ENCODE measurements at places on chromosomes 13 and 19.

GRCh38 chr13:43273362-43273761, 250.0 kb downstream of the DNAJC15 start:
- no peak overlapping the region for H3K27ac ChIP-seq
- no peak for DNase-seq
- peaks cover 39% of the 10 kb centered on the region for H3K27me3 ChIP-seq
- no peak overlapping the region for H3K4me3 ChIP-seq
- H3K36me3 ChIP-seq, result no peaks in the 10 kb centered on the region

DNA sequence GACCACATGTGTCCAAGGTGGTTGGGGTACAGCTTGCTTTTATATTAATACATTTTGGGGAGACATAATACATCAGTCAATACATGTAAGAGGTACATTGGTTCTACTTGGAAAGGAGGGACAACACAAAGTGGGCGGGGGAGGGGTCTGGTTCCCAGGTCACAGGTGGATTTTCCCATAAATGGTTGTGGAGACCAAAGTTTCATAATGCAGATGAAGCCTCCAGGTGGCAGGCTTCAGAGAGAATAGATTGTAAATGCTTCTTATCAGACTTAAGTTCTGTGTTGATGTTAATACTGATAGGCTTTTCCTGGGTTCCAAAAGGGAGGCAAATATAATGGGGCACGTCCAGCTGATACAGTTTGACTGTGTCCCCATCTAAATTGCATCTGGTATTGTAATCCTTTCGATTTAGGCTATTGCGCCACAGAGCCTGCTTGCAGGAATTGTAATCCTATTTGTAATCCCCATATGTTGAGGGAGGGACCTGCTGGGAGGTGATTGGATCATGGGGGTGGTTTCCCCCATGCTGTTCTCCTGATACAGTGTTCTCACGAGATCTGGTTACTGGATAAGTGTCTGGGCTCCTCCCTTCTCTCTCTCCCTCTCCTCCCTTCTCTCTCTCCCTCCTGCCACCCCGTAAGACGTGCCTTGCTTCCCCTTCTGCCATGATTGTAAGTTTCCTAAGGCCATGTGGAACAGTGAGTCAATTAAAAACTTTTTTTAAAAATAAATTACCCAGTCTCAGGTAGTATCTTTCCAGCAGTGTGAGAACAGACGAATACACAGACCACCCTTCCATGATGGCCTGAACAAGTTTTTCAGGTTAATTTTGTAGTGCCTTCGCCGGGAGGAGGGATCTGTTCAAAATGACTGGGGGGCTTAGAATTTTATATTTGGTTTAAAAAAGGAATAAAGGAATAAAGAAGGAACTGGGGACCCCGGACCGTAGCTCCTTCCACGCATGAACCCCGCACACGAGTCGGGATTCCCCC, 44.9 kb downstream of the ZNF823 start:
- no peak overlapping the region for H3K27ac ChIP-seq
- peaks cover 39% of the 10 kb centered on the region for H3K27me3 ChIP-seq
- H3K4me3 ChIP-seq, result peak overlapping the region; percentile 95
- DNase-seq, result no peak
- peaks cover 6% of the 10 kb centered on the region for H3K4me1 ChIP-seq

- H3K4me1 ChIP-seq, result peaks cover 2% of the 10 kb centered on the region
- DNase-seq, result no peak
- no peak overlapping the region for H3K27ac ChIP-seq
- peaks cover 9% of the 10 kb centered on the region for H3K36me3 ChIP-seq
- no peak overlapping the region for H3K4me3 ChIP-seq
Measured at GRCh38 chr13:48695776-48696175, 42.0 kb downstream of the CYSLTR2 start.

GRCh38 chr19:46431824-46432223, 3.1 kb upstream of the PNMA8C start:
- H3K4me3 ChIP-seq, result no peak overlapping the region
- H3K4me1 ChIP-seq, result peaks cover 23% of the 10 kb centered on the region
- no peak overlapping the region for H3K27ac ChIP-seq
- peaks cover 3% of the 10 kb centered on the region for H3K36me3 ChIP-seq

GRCh38 chr19:41697198-41697855, 9.3 kb upstream of the CEACAM7 start:
- H3K4me3 ChIP-seq, result no peak overlapping the region
- H3K36me3 ChIP-seq, result peaks cover 4% of the 10 kb centered on the region
- DNase-seq, result no peak
- H3K27me3 ChIP-seq, result peaks cover 67% of the 10 kb centered on the region
- H3K27ac ChIP-seq, result no peak overlapping the region
- peaks cover 2% of the 10 kb centered on the region for H3K4me1 ChIP-seq

- H3K4me3 ChIP-seq, result no peak overlapping the region
- no peaks in the 10 kb centered on the region for H3K27me3 ChIP-seq
- H3K4me1 ChIP-seq, result peaks cover 5% of the 10 kb centered on the region
- DNase-seq, result no peak
Measured at GRCh38 chr13:24900507-24900906, 136.5 kb downstream of the RNF17 start.

DNA sequence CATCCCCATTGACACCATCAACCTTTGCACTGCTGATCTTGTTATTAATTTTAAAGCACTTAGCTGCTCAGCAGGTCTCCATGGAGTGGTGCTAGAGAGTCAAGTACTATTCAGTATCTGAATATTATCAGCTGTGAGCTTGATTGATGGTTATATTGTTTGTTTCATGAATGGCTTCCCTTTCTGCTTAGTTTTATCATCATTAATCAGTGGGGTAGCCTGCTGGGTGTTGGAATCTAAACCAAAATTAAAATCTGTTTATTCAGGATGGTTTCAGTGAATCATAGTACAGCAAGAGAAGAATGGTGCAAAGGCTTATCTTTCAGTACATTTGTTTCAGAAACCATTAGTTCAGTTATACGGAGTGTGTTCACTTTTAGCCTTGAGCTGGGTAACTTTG, 42.5 kb upstream of the SCEL start:
- DNase-seq, result no peak
- no peak overlapping the region for H3K27ac ChIP-seq
- peaks cover 3% of the 10 kb centered on the region for H3K36me3 ChIP-seq
- H3K27me3 ChIP-seq, result peaks cover 19% of the 10 kb centered on the region
- no peak overlapping the region for H3K4me3 ChIP-seq

DNA sequence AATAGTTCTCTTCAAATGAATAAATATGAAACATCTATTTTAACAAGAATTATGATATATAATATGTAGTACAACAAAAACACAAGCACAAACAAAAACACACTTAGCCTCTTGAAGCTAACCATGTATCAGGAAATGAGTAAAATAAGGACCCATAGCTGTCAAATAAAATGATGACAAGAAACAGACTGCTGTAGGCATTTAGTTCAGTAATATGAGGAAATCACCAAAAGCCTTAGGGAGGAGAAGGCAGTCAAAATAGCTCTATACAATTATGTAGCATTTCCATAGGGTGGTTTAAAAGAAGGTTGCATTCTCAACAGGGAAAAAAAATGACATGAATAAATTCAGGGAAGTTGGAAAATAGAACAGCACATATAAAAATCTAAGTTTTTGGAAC, 163.4 kb downstream of the PCDH20 start:
- no peaks in the 10 kb centered on the region for H3K27me3 ChIP-seq
- DNase-seq, result no peak
- H3K4me3 ChIP-seq, result no peak overlapping the region
- no peaks in the 10 kb centered on the region for H3K36me3 ChIP-seq

DNA sequence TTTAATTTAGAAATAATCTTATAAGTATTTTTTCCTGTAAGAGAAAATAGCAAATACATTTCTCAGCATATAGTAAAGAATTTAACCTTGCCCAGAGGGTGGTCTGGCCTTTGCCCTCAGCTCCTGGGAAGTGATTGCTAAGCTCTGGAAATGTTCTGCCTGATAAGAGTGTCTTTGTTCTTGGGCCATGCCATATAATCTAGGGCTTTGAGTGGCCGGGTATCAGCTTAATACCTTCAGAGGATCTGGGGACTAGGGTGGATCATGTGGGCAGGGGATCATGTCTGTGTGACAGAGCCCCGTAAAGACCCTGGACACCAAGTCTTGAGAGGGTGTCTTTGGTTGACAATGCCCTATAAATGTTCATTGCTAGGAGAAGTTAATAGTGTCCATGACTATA, 1032.4 kb upstream of the MIR17HG start:
- H3K27me3 ChIP-seq, result no peaks in the 10 kb centered on the region
- DNase-seq, result no peak
- H3K27ac ChIP-seq, result no peak overlapping the region
- no peak overlapping the region for H3K4me3 ChIP-seq
- H3K36me3 ChIP-seq, result no peaks in the 10 kb centered on the region

DNA sequence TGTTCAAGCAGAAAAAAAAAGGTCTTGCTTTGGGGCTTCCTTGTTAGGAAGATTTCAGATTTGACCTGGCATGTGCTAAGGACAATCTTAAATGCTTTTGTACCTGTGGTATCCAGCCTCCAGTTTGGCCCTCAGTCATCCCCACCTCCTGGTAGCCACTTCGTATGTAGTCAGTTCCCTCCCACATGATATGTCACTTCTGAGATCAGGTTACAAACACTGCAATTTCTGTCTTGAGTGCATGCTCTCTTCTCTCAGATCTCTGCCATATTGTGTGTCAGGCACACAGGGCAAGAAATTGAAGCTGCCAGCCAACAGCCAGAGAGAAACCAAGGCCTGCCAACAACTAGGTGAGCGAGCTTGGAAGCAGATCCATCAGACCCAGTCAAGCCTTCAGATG, 60.3 kb upstream of the STARD13 start:
- no peak for DNase-seq
- no peak overlapping the region for H3K27ac ChIP-seq
- H3K4me3 ChIP-seq, result no peak overlapping the region
- H3K4me1 ChIP-seq, result peaks cover 2% of the 10 kb centered on the region
- peaks cover 30% of the 10 kb centered on the region for H3K27me3 ChIP-seq

GRCh38 chr19:54345938-54346386, 7.0 kb upstream of the LILRA4 start:
- peaks cover 28% of the 10 kb centered on the region for H3K27me3 ChIP-seq
- no peak for DNase-seq

DNA sequence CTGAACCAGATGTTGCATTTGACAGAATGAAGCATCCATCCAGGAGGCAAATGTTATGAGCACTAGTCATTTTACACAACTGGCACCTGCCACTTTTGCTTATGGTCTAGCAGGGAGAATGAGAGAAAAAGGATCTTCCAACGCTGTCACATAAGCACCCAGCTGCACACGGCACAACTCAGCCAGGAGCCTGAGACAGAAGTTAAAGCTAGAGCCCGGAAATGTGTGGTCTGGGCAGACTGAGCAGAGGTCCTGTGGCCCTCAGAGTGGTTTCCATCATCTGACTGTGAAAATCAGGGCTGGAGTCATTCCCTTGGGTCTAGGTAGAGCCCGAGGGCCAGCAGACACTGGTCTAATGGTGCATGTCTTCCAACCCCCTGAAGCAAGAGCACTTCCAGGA, 78.4 kb upstream of the XPO4 start:
- H3K4me1 ChIP-seq, result peaks cover 7% of the 10 kb centered on the region
- DNase-seq, result no peak
- H3K4me3 ChIP-seq, result no peak overlapping the region
- H3K36me3 ChIP-seq, result peaks cover 2% of the 10 kb centered on the region

GRCh38 chr19:4717966-4718701, 5.5 kb downstream of the DPP9 start:
- H3K27me3 ChIP-seq, result no peaks in the 10 kb centered on the region
- no peak for DNase-seq
- H3K4me1 ChIP-seq, result peaks cover 14% of the 10 kb centered on the region
- H3K36me3 ChIP-seq, result peaks cover 4% of the 10 kb centered on the region
- no peak overlapping the region for H3K4me3 ChIP-seq

- H3K4me1 ChIP-seq, result no peaks in the 10 kb centered on the region
- H3K27me3 ChIP-seq, result no peaks in the 10 kb centered on the region
- no peaks in the 10 kb centered on the region for H3K36me3 ChIP-seq
- no peak overlapping the region for H3K4me3 ChIP-seq
Measured at GRCh38 chr13:89827552-89827951, 1519.9 kb upstream of the MIR17HG start.

- H3K27ac ChIP-seq, result no peak overlapping the region
- peaks cover 4% of the 10 kb centered on the region for H3K4me1 ChIP-seq
- peaks cover 9% of the 10 kb centered on the region for H3K27me3 ChIP-seq
- DNase-seq, result no peak
Measured at GRCh38 chr13:50812242-50812641, 31.2 kb downstream of the DLEU7 start.

GRCh38 chr13:39699274-39699673, 43.8 kb downstream of the COG6 start:
- no peaks in the 10 kb centered on the region for H3K27me3 ChIP-seq
- H3K36me3 ChIP-seq, result no peaks in the 10 kb centered on the region
- no peak for DNase-seq
- H3K4me3 ChIP-seq, result no peak overlapping the region

- peaks cover 61% of the 10 kb centered on the region for H3K4me1 ChIP-seq
- H3K27me3 ChIP-seq, result no peaks in the 10 kb centered on the region
- H3K27ac ChIP-seq, result peak overlapping the region; percentile 83
- peaks cover 5% of the 10 kb centered on the region for H3K36me3 ChIP-seq
- no peak for DNase-seq
Measured at GRCh38 chr13:111202745-111203144, 87.6 kb downstream of the ARHGEF7 start.

DNA sequence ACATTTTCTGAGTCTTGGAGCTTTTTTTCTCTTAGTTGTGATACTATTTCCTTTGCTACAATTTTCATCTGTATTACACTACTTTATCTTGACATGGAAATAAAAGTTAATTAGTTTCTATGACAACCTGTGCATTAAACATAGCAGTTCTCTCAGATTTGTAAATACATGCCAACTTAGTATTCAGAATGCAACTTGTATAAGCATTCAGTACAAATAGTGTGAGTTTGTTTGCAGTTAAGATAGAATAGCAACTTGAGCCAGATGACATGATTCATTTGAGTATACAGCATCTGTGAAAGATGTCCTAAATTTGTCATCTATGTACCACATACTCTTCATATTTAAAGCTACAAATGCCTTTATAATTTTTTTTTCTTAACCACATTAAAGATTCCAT, 98.1 kb downstream of the DACH1 start:
- no peaks in the 10 kb centered on the region for H3K27me3 ChIP-seq
- H3K4me3 ChIP-seq, result no peak overlapping the region
- DNase-seq, result no peak
- H3K27ac ChIP-seq, result no peak overlapping the region
- no peaks in the 10 kb centered on the region for H3K36me3 ChIP-seq
- H3K4me1 ChIP-seq, result no peaks in the 10 kb centered on the region

GRCh38 chr19:18502638-18503294, 19.1 kb downstream of the ELL start:
- peaks cover 76% of the 10 kb centered on the region for H3K4me1 ChIP-seq
- peak overlapping the region; percentile 76 for H3K4me3 ChIP-seq
- H3K27ac ChIP-seq, result peak overlapping the region; percentile 93
- H3K27me3 ChIP-seq, result no peaks in the 10 kb centered on the region

DNA sequence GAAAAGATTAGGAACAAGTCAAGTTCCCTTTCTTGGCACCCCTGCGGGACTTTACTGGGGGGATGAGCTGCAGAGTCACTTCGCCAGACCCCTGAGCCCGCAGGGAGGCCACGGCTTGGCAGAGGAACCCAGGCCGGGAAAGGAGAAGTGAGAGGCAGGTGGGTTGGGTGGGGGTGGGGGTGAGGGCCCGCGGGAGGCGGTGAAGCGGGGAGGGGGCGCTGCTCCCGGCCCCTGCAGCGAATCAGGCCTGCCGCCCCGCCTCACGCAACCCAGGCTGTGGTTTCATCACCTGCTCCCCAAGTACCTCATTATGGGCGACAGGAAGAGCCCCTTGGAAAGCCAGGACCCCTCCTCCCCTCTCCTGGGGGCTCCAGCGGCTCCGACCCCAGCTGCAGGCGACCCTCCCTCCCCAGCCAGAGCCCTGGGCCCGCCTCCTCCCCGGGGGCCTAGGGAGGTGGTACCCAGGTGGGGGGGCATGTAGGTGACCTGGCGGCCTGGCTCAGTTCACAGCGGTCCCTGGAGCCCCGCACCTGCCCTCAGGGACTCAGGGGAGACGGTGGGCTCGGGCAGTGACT, 9.5 kb downstream of the MEF2B start:
- no peaks in the 10 kb centered on the region for H3K27me3 ChIP-seq
- no peak overlapping the region for H3K4me3 ChIP-seq
- no peak overlapping the region for H3K27ac ChIP-seq
